GM10248 (cell line): ENCODE measurements at places on chromosomes 4 and X.
A peak's percentile ranks its signal among the peaks of the same experiment; 100 is the strongest.

DNA sequence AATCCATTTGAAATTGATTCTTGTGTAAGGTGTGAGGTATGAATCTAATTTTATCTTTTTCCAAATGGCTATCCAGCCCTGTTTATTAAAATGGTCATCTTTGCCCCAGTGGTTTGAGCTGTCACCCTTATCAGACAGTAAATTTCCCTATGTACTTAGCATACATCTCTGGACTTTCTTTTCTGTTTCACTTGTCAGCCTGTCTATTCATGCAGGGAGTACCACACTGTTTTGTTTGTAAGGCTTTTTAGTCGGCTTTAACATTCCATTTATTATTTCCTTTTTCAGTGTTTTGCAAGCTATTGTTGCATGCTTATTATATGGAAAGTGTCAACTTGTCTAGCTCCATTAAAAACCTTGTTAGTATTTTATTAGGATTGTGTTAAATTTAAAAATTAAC is 155.8 kb downstream of the STAG2 start:
- DNase-seq: no peak

- no peak for DNase-seq
These were observed 554.6 kb downstream of the INPP4B start for GRCh38 chr4:142291299-142292050.

DNA sequence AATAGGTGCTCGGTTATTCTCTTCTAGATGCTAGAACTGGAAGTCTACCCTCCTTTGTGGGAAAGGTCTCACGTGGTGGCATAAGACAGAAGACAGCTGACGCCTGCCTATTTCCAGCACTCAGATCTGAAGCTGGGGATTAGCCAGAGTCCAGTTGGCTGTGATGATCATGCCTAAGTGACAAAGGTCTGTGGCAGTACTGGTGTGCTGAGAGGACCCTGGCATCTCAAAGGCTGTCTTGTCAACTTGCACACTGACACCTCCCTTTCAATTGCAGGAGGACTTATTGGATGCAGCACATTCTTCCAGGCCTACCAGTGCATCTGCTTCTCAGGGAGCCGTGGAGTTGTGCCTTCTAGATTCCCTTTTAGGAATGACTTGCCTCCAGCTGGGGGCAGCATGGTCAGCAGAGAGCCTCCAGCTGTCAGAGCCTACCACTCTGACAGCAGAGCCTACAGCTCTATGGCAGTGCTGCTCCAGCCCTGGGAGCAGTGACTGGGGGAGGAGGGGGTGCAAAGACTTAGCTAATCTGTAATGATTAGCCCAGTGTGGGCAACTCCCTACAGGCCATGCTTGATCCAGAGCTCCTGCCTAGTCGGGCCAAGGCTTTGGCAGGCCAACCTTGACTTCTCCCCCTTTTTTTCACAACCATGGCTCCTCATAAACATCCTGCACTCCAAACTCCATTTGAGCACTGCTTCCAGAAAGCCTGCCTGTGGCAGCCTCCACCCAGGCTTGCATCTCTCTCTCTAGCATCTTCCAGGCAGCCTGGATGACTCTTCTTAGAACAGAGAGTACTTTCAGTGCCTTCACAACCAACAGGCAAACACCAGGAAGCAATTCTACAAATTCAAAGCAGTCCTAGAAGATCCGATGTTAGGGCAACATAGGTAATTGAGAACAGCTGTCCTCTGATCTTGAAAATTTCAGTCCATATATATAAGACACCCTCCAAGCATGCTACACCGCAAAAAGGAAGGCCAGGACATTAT is 13.8 kb upstream of the FGFBP2 start:
- no peak for DNase-seq

DNA sequence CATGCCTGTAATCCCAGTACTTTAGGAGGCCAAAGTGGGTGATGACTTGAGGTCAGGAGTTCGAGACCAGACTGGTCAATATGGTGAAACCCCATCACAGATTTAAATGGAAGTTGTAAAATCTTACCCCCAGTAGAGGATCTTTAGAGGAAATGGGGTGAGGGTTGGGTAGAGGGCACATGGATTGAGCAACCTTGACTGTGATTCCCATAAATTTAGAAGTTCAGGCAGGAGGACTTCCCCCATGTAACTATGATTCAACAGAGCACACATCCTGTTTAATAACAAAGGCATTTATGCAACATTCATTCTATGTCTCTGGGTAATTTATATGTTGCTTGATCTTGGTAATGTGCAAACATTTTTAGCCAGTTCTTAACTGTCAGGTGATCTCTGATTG is 143.1 kb downstream of the RBM47 start:
- DNase-seq: no peak

- DNase-seq: no peak
These were observed 82.7 kb downstream of the RAPGEF2 start for GRCh38 chr4:159185591-159186023.

GRCh38 chrX:119880552-119881437 is 9.2 kb downstream of the NDUFA1 start:
- peak; percentile 62 for DNase-seq

DNA sequence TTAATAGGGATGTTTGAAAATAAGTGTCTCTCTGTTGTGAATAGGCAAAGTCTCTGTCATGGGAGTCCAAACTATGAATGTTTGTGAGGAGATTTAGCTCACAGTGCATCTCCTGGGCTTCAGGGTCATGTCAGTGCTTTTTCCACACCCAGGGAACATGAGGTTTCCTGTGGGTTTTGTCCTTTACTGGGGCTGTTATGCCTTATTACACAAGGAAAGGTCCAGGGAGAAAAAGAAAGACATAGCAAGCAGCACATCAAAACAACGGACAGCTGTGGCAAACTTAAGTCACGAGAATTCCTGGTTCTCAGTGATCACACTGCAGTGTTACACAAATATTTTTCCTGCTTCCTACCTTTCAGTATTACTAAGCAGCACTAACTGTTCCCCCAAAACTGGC is 99.4 kb downstream of the MBNL3 start:
- DNase-seq: no peak

GRCh38 chr4:79959652-79960051 is 113.4 kb downstream of the ANTXR2 start:
- no peak for DNase-seq

- DNase-seq: no peak
These were observed 136.0 kb downstream of the FAM53A start for GRCh38 chr4:1547856-1548826.

DNA sequence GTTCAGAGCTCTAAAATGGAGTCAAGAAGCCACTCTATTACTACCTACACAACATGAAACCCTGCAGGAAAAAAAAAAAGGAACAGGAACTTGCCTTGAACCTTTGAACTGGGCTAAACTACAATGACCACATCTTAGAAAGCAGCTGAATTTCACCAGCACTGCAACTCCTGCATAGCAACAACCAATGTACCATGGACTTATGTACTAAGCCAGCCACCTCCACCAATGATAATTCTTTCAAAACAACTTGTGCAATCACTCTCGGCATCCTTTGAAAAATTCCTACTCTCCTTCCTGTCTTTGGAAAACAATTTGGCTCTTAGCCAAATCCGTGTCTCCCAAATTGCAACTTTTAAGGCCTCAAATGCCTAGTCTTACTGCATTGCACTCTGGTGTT is 26.8 kb upstream of the FMR1 start:
- DNase-seq: no peak

- DNase-seq: peak; percentile 72
These were observed 150.9 kb downstream of the SHROOM3 start for GRCh38 chr4:76585897-76586360.

DNA sequence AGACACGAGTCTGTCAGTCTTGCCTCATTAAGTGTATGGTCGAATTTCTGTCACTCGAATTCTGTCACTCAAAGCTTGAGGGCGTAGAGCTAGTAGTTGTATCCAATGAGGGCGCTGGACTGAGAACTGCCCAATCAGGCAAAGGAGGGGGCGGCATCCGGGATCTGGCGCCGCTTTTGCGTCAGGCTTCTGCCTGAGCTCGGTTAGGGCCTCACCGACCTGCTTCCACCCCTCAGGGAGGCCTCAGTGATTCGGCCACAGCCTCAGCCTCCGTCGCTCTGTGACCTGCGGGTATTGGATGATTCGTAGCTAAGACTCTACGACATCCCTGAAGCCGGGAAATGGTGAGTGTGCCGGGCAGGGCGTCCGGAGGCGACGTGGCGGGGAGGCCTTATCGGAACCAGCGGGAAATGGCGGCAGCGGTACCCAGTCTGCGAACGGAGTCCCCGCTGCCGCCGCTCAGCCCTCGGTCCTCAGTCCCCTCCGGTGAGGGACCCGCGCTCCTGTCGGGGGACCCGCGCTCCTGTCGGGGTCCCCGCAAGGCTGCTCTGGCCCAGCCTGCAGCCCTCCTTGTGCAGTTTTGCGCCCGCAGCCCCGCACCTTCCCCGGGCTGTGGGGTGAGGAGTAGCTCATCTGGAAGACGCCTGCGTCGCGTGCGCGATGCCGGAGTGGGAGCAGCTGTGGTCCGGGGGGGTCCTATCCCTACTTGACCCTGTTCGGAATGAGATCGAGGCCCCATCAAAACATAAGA is 88.3 kb downstream of the ZNF718 start:
- no peak for DNase-seq

DNA sequence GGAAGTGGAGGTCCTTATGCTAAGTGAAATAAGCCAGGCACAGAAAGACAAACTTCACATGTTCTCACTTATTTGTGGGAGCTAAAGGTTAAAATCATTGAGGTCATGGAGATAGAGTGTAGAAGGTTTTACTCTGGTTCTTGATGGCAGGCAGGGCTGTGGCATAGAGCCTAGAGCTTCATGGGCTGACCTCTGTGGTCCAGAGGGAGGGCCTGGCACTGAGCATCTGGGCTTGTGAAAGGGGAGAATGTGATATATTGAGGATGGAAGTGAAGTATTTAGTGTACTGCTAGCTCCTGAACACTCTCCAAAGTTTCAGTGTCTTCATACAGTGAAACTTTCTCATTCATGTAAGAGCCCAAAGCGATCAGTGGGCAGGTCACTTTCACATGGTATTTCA is 71.3 kb upstream of the ANXA3 start:
- no peak for DNase-seq

DNA sequence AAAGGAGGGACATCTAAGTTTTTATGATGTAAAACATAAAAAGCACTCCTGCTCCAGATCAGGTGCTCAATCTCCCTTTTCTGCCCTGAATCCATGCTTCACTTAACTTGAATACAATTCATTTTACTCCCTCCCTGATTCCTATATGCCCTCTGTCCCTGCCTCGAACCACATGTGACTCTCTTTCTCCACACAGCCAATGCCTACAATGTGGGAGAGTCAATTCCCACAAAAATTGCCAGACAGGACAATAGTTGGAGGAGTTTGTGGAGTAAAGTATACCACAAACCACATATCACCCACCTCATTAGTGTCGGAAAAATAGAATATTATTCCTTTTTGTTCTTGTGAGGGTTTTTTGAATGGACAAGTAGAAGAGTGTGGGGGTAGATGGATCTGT is 9.7 kb downstream of the AMMECR1 start:
- no peak for DNase-seq

GRCh38 chr4:95290702-95291101 is 258.1 kb downstream of the UNC5C start:
- DNase-seq: no peak

DNA sequence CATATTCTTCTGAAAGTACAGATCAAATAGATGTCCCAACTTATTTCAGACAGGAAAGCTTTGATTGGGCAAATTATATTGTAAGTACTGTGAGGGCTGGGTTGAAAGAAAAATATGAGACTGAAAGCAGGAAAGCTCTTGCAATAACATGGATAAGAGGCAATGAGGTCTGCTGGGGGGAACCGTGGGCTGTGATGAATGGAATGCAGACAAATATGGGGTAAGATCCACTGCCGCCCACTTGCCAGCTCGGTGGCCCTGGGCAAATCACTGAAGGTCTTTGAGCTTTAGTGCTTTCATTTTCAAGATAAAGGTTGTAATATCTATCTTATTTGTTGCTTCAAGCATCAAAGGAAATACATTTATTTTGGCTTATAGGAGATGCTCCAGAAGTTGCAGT is 51.0 kb downstream of the AGA start:
- DNase-seq: no peak

DNA sequence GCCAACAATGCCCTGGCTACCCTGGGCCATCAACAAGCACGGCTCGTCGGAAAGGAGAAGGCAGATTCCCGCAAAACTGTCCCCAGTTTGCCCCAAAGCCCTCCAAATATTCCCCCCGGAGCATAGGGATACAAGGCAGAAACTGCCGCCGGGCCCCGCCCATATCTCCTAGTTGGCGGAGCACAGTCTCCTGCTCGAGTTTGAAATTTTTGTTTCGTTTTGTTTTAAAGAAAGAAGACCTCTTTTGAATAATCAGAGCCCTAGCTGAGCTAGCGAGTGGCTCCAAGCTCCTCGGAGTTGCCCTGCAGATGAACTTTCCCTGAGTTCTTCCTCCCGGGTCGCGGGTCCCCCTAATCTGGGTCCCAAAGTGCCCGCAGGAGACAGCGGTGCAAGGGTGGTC is 138.1 kb upstream of the ZIC3 start:
- DNase-seq: no peak

GRCh38 chrX:49002091-49002935 is at the start of gene GRIPAP1:
Gene GRIPAP1 (minus strand): TSS chrX:49002264. CDS start chrX:49002229, 35 bp downstream.
- DNase-seq: peak; percentile 81

- DNase-seq: no peak
These were observed 82.4 kb downstream of the MTNR1A start for GRCh38 chr4:186472948-186473347.

GRCh38 chrX:56728752-56729151 is 291 bp upstream of the NBDY start:
- DNase-seq: no peak

GRCh38 chrX:15664487-15665444 is at the start of gene CLTRN:
Gene CLTRN (minus strand): TSS chrX:15664805. CDS start chrX:15664775, 30 bp downstream.
- no peak for DNase-seq

DNA sequence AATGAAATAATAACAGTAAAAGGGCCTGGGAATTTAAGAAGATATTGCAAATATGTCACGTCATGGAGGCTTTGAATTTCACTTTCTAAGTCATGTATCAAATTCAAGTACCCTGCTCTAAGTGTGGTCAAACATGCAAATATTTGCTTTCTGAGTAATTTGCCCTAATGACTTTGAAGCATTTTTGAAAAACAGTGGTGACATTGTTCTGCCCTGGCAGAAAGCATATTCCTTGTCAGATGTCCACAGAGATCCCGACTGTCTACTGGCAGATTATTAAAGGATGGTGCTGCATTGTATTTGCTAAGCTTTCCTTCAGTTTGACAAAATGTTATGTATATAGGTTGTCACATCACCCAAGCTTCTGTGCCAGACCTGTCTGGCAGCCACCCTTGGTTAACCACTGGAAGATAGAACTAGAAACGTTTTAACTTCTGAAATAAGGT is 92.5 kb downstream of the ANK2 start:
- no peak for DNase-seq

GRCh38 chrX:10628906-10629305 is 8.5 kb upstream of the MID1 start:
- DNase-seq: no peak

DNA sequence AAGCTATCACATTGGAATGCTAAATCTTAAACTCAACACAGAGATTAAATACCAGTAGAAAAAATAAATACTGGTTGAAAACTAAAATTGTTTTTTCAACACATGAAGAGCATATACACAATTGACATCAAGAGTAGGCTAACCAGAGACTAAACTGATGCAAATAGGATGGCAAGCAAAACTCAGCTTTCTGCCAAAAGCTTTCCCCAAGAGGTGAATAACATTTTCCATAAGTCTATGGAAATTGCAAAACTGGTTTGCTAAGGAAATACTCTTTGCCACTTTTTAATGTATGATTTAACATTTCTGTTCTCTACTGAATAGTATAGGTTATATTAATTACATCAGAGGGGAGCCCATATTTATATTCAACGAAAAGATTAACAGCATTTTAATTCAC is 23.8 kb downstream of the IQCM start:
- no peak for DNase-seq
